Stimulated activated CD8-positive, alpha-beta memory T cell treated with anti-CD3 and anti-CD28 coated beads, Interleukin-15, amount 100 ng/mL, for 4 hours (primary cell): ENCODE measurements at places on chromosomes 12 and 14.

- no peak for DNase-seq
Observed at GRCh38 chr14:86050072-86050683, 520.2 kb downstream of the FLRT2 start.

- DNase-seq, result no peak
Observed at GRCh38 chr12:69789351-69789750, 35.7 kb upstream of the MYRFL start.

- no peak for DNase-seq
Observed at GRCh38 chr12:21065845-21066244, 65.1 kb upstream of the SLCO1B1 start.

DNA sequence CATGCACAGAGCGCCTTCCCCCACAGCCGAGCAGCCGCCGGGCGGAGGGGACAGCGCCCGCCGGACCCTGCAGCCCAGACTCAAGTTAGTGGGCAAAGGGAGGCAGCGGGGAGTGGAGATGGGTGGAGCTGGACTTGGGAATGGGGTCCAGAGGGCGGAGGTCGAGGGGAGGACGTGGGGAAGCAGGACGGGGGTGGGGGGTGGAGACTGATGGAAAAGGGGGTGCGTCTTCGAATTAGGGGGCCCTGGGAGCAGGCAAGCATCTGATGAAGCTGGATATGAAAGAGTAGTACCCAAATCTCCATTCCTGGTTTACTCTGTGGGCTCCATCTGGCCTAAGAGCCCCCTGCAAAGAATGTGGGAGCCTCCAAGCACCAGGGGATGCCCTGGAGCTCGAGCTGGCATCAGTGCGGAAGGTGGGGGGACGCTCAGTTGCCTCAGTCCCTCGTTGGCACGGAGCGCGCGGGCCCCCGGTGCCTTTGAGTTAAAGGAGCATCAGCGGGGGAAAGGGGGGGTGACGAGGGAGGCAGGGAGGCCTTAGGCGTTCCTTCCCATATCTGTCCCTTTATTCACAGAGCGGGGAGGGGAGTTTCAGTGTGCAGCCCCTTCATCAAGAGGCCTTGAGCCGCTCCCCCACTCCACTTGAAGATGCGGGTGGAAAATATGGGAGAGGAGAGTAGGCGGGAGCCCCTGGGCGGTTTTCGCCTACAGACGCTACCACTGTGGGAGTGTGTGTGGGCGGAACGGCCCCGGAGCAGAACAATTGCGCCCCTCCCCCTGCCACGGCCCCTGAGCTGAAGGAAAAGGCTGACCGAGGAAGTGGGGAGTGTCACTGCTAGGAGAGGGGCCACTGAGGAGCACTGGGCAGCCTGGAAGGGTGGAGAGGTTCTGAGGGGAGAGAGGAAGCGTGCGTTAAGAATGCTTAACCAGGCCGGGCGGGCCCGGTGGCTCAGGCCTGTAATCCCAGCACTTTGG, 644 bp downstream of the NAB2 start:
- DNase-seq, result peak; percentile 42

- DNase-seq, result no peak
Observed at GRCh38 chr12:45918818-45919217, 71.6 kb downstream of the SCAF11 start.

DNA sequence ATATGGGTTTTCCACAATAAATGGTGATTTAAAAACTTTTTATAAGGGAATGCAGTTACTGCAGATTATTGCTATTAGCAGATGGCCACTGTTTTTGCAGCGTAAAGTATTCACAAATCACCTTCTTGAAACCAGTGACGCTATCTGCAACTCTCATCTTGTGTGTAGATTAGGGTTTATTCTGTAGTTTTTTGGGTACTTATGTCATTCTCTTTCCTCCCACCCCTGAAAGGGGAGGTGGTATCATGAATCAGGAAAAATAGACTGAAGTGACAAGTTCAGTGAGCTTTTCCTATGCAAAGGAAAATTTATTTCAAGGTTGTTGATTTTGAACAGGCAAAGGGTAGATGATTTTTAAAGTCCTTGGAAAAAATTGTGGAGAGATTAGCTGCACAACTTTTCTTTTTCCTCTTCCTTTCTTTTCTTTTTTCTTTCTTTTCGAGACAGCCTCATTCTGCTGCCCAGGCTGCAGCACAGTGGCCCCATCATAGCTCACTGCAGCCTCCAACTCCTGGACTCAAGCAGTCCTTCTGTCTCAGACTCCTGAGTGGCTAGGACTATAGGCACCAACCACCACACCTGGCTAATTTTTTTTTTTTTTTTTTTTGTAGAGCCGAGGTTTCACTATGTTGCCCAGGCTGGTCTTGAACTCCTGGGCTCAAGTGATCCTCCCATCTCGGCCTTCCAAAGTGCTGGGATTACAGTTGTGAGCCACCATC, 1.6 kb downstream of the FRS2 start:
- no peak for DNase-seq

GRCh38 chr12:110937104-110937641, 16.8 kb upstream of the MYL2 start:
- DNase-seq, result no peak

- DNase-seq, result no peak
Observed at GRCh38 chr12:958588-959123, 9.2 kb upstream of the RAD52 start.

DNA sequence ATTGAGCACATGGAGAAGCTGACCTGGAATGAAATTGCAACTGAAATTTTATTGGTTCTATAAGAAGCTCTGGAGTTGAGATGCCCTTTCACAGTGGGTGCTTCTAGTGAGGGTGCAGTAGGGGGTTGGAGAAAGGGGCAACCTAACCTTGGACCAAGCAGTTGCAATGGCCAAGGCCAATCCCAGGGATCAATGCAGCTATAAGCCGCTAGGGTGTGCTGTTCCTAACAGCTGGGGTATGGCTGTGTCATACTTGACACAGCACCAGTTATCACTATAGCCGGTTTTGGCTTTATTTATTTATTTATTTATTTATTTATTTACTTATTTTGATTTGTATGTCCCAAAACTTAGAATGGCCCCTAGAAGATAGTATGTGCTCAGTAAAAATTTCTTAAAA, 505.9 kb downstream of the FLRT2 start:
- no peak for DNase-seq

- DNase-seq, result no peak
Observed at GRCh38 chr14:56198438-56198837, 80.2 kb downstream of the PELI2 start.

GRCh38 chr14:101072531-101072930, 169.0 kb upstream of the RTL1 start:
- DNase-seq, result no peak

GRCh38 chr14:53360829-53361228, 207.7 kb upstream of the DDHD1 start:
- DNase-seq, result no peak

DNA sequence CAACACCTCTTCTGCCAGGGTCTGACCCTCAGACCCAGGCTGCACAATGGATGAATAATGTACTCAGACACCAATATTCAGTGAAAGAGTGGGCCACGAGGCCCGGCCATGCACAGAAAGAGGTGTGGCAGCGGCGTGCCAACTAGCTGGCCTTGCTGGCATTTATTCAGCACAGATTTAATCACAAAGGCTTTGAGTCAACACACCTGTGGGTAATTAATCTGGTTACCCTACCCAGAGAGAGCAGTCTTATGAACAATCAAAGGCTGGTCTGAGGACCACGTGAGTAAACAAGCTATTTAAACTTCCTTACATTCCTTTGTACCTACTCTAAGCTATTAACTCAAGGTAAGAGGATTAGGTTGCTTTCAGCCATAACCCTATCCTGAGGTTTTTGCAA, 324.8 kb downstream of the C12orf50 start:
- DNase-seq, result no peak

GRCh38 chr12:88334271-88334670, 192.2 kb downstream of the TMTC3 start:
- no peak for DNase-seq

- DNase-seq, result no peak
Observed at GRCh38 chr12:103586132-103586531, 941 bp upstream of the STAB2 start.

DNA sequence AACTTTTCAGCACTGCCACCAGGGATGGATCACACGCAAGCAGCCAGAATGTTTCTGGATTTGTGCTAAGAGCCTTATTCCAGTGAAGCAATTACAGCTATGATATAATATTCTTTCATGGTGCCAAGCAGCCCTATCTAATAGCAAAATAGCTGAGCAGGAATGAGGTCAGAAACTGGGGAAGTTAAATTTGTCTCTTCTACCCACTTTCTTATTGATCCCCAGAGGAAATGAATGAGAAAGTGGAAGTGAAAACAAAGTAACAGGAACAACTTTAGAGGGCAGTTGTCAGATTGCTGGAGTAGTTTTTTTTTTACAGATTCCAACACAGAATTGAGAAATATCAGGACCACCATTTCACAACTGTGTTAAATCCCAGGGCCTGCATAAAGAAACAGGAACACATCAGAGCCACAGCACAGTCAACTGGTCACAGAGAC, 44.8 kb downstream of the GCH1 start:
- DNase-seq, result no peak

GRCh38 chr12:99558109-99558508, 89.4 kb upstream of the GARIN6 start:
- DNase-seq, result no peak
